ENCODE measurements at places on chromosomes 4 and X.

DNA sequence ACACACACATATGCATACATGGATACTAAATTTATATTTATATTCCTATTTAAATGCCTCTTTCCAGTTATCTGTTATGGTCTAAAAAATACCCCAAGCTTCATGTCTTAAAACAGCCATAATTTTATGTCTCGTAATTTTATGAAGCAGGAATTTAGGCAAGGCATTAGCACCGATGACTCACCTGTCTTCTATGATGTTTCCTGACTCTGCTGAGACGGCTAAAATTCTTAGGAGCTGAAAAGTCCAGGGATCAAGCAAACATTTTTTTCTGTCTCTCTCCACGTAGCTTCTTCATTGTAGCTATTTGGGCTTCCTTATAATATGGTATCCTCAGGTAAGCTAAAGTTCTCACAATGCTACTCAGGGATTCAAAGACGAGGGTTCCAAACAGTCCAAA, 930.3 kb downstream of the STIM2 start:
- no peak for DNase-seq

GRCh38 chr4:112898357-112899141, 150.9 kb upstream of the ANK2 start:
- no peak for DNase-seq

- DNase-seq, result no peak
Observed at GRCh38 chr4:103934178-103934789, 214.5 kb upstream of the TACR3 start.

- no peak for DNase-seq
Observed at GRCh38 chr4:4658052-4658451, 116.2 kb upstream of the STX18 start.

DNA sequence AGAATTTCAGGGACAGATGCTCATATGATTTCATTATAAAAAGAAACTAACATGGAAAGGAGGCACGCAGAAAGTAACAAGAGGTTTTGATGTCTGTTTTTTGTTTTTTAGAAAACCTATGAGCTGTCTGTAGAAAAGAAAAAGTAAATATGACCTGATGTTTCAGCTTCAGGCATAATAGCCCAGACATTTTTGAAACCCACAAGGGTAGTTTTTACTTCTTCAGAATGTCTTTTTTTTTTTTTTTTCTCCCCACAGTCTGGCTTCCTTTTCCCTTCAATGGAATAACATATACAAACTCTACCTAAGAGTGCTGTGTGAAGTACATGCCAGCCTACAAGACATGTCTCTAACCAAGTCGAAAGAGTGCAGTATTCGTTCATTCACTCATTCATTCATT, 18.3 kb upstream of the STX18 start:
- DNase-seq, result no peak

DNA sequence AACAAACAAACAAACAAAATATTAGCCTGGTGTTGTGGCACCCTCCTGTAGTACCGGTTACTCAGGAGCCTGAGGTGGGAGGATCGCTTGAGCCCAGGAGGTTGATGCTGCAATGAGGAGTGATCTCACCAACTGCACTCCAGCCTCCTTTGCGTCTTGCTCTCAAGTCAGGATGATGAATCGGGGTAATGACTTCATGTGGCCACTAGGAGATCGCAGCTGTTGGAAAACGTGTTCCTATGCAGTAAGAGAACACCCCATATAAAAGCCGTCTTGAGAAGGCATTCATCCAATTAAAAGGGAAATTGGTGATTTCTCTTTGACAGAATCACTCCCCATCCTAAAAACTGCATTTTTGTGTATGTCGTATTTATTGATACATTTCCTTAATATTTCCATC, 6.9 kb downstream of the CCNB3 start:
- no peak for DNase-seq

DNA sequence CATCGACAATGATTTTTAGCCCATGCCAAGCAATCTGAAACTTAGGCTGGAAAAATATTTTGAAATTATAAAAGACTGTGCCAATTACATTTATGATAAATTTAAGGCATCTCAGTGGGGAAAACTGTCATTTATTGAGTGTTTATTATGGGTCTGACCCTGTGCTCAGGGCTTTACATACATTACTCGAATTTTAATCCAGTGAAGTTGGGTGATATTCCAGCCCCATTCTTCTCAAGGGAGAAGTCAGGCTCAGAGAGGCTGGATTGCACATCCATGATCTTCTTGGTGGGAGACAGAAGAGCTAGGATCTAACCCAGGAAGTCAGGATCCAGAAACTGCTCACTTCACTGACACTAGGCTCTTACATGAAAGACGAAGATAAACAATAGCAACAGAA, 260.8 kb downstream of the QDPR start:
- no peak for DNase-seq

- no peak for DNase-seq
Observed at GRCh38 chr4:168853770-168854169, 156.3 kb downstream of the CBR4 start.

GRCh38 chr4:93203708-93204107, 624.8 kb upstream of the ATOH1 start:
- DNase-seq, result no peak

DNA sequence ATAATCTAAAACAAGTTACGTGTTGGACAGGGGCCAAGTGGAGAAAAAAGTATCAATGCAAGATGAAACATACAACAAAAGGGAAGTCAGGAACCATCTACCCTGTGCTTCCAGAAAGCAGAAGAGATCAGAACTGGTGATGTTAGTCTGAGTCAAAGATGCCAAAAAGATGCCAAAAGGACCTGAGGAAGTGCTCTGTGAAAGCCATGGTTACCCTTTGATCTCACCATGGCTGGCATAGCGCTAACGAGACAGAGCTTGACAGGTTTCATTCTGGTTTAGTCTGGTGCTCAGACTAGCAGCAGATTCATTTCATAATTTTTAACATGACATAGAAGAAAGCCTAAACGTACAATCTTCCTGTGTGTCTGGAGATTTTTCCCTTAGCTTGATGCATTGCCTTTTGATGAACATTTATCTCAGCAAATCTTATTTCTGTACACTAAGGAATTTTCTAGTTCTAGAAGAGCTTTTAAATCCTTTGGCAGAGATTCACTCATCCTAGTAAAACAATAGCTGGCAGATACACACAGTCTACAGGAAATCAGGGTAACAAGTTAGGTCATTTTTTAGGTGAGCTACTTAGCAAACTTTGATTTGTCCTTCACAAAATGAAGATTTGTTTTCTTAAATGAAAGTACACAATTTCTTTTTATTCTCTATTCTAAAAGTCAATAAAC, 87.7 kb downstream of the COL25A1 start:
- DNase-seq, result no peak

DNA sequence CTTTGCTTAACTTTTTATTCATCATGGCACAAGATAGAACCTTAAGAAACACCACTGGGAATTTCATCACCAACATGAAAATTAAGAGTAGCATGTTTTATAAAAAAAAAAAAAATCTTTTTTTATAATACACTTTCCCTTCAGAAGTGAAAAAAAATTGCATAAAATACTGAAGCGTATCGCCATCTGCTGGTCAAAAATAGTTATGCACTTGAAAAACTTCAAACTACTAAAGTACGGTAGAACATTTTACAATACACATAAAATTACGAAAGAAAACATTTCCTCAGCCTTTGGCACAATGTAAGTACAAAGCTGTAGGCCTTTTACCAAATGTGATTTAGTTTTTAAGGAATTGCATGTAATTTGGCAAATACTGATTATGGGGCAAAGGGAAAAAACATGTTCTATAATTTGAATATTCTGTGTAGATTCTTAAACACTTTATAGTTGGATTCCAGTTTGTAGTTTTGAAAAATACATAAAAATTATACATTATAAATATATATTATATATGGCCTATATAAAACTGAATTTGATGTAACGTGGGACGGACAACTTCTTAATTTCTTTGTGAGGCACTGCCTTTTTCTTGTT, 26.5 kb downstream of the HCCS start:
- DNase-seq, result no peak

GRCh38 chr4:80540349-80540748, 204.8 kb downstream of the CFAP299 start:
- DNase-seq, result no peak

GRCh38 chr4:182929296-182929695, 12.1 kb upstream of the DCTD start:
- DNase-seq, result no peak

GRCh38 chr4:168619266-168619631, 122.4 kb downstream of the PALLD start:
- DNase-seq, result no peak
